Femur (tissue), 1 donor: ENCODE measurements at places on chromosomes 12 and 14.
A peak's percentile ranks its signal among the peaks of the same experiment; 100 is the strongest.

DNA sequence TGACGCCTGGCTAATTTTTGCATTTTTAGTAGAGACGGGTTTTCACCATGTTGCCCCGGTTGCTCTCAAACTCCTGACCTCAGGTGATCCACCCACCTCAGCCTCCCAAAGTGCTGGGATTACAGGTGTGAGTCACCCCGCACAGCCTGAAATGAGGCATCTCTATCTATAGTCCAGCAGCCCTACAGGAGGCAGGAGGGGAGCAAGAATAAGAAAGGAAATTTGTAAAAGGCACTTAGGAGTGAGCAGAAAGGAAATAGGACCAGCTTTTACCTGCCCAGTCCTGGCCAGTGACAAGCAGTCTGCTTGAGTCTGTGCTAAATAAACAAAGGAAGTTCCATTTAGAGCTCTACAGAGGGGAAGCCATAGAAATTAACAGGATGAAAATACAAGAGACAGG is 15.0 kb upstream of the PSMA6 start:
- DNase-seq = no peak

DNA sequence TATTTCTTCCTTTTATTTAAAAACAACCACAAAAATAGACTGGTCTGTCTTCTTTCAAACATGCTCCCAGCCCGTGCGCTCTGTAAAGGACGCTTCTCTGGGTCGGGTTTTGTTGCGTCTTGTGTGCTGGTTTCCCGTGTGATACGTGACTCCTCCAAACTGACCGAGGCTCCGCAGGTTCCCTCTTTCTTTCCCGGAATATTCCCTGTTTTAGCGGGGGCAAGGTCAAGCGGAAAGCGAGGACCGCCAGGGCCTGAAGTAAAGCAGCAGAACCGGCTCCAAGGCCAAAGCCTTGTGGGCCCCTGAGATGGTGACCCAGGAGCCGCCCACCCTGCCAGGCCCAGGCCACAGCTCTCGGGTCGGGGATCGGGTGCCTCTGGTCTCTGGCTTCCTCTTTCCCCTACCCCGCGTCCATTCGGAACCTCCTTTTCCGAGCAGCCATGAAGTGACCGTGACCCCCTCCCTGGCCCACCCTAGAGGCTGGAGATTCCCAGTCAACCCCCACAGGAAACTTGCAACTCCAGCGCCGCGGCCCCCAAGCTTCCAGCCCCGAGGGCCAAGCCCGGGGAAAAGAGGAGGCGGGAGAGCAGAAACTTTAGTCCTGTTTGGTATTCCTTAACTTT is 885 bp upstream of the HOXC10 start:
- no peak for DNase-seq

GRCh38 chr14:55756078-55756477 is 176.1 kb downstream of the KTN1 start:
- DNase-seq = no peak

GRCh38 chr14:21074398-21075272 is 4.5 kb downstream of the ARHGEF40 start:
- no peak for DNase-seq

- no peak for DNase-seq
These were observed 952.5 kb upstream of the ATXN7L3B start for GRCh38 chr12:73585136-73585535.

DNA sequence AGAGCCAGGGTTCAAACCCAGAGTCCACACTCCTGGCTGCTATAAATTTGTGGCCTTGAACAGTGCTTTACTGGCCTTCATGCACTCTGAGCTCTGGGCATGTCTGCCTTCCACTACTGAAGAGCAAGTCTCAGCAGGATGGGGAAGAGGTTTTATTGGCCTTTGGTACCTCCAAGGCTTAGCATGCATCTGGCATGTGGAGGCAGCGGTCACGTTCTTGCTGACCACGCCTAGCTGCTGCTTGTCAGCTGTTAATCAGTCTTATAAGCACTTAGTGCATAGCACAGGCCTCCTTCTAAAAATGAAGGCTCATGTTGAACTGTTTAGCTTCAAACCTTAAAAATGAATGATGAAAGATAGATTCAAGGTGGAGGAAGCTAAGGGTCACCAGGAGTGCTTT is 177.5 kb downstream of the PELI2 start:
- no peak for DNase-seq

GRCh38 chr12:57850854-57851430 is 4.4 kb upstream of the CTDSP2 start:
- DNase-seq = no peak

- no peak for DNase-seq
These were observed 57.1 kb downstream of the ANO4 start for GRCh38 chr12:100851637-100852036.

- peak; percentile 4 for DNase-seq
These were observed 28.4 kb upstream of the BDKRB2 start for GRCh38 chr14:96176275-96176674.

- no peak for DNase-seq
These were observed 652 bp upstream of the SELPLG start for GRCh38 chr12:108634341-108634751.

DNA sequence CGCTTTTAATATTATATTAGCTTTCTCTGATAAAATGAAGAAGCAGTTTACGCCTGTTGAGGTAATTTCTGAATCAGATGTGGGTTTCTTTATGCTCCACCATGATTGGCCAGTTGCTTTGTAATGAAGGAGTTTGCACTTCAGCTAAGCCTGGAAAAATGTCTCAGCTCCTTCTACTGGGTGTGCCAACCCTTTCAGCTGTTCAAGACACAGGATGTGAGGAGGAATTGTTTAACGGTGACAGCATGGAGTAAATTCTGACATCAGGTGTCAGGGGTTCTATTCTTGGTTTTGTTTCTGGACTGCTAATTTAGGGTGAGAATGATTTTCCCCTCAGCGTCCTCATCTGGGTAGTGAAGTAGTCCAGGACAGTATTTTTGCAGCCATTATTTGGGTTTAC is 43.5 kb downstream of the FLRT2 start:
- DNase-seq = no peak

- no peak for DNase-seq
These were observed 14.3 kb upstream of the CHURC1 start for GRCh38 chr14:64899958-64900357.
